ENCODE measurements at places on chromosomes 3 and 15.

- DNase-seq: no peak
Measured at GRCh38 chr15:67184208-67184925, 70.1 kb downstream of the AAGAB start.

GRCh38 chr3:50523279-50523811, 19.9 kb upstream of the CACNA2D2 start:
- DNase-seq: no peak

GRCh38 chr3:189573004-189573403, 58.2 kb upstream of the TP63 start:
- DNase-seq: no peak

DNA sequence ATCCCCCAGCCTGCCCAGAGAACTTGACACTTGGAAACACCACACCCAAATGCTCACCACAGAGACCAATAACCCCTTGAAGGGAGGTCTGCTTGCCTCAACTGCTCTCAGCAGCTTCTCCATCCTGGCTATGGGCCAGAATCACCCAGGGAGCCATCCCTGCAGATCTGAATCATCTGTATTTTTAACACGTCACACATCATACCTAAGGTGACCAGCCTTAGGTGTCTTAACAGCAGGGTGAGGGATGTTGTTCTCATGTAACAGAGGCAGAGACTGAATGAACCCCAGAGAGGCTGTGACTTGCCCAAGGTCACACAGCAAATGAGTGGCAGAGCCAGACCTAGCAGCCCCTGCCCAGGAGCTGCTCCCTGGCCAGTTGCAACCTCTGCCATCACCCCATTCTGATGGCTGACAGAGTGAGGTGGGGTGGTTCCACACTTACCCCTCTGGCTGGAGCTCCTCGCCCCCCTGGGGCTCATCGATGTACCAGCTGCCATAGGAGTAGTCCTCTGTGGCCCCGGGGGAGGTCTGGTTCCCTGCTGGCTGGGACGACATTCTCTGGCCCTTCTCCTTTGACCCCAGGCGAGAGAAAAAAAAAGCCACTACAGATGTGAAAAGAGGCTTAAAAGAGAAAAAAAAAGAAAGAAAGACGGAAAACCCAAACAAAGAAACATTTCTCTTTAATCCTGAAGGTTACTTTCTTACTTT, 722 bp downstream of the STRA6 start:
- no peak for DNase-seq

- DNase-seq: no peak
Measured at GRCh38 chr15:63489352-63489751, 15.0 kb upstream of the USP3 start.

GRCh38 chr3:72279631-72280041, 494.7 kb upstream of the PROK2 start:
- no peak for DNase-seq

GRCh38 chr3:179452176-179452564, 900 bp upstream of the GNB4 start:
- no peak for DNase-seq

- DNase-seq: no peak
Measured at GRCh38 chr3:137988152-137988551, 21.8 kb upstream of the CLDN18 start.

- DNase-seq: no peak
Measured at GRCh38 chr15:68518785-68519430, 59.9 kb upstream of the CORO2B start.

- DNase-seq: peak; percentile 85
Measured at GRCh38 chr3:54621184-54621583, 306.7 kb downstream of the LRTM1 start.

All from hematopoietic multipotent progenitor cell treated with erythropoietin and hydrocortisone succinate and interleukin-3 and kit ligand, for 8 days (in vitro differentiated cells).